ENCODE measurements at places on chromosomes 7 and 10.

- no peak for DNase-seq
These were observed 48.5 kb downstream of the PLXNA4 start for GRCh38 chr7:132527467-132528410.

DNA sequence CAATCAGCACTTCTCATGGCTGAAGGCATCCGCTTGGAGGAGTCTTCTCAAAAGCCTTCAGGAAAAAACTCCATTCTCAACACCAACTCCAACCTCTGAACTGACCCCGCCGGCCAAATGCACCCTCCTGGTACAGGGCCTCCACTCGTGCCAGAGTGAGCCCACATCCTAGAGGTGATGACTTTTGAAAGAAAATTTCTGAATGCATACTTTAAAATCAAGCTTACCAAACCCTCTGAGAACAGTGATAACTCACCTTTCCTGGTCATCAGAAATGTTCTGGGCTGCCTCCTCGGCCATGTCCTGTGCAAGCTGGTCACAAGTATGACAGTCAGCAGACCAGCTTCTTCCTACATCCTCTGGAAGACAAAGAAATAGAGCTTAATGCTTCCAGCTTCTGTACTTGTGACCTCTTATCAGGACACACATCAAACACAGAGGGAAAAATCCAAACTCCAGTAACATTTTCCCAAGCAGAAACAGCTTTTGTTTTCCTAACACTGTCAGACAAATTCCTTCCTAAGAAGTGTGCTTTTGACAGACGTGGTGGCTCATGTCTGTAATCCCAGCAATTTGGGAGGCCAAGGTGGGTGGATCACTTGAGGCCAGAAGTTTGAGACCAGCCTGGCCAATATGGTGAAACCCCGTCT is at the start of gene PKD1L1:
Gene PKD1L1 (minus strand): TSS at position 326 of the 650 bp plus-strand sequence. CDS start 26 bp downstream, at position 300.
- DNase-seq = no peak

DNA sequence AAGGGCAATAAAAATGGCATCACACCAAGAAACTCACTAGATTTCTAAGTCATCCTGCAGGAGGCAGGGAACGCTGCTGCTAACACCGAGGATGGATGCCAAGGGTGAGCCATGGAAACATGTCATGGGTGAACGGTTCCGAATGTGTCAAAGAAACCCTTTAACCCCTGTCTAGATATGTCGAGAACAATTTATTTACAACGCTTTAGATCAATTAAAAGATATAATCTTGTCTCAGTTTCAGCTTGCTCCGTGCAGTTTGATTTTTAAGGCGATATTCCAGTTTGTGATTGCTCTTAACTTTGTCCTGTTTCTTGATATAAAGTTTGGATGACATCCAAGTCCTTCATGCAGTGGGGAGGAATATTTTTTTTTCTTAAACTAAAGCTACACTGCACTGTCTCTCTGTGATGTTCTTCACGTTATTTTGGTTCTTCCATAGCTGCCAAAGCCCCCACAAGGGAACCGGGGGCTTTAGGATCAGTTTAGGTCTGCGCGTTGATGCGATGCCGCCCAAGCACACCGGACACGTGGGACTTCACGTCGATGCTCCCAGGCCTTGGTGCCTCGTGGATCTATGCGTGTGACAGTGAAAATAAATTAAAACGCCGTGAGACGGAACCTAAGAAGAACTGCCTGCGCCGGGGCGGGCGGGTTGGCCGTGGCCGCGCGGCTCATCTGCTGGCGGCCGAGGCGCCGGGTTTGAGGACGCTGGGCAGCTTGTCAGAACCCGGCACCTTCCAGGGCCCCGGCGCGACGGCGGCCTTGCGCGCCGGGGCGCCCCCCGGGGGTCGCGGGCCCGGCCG is 220.3 kb downstream of the PHTF2 start:
- peak; percentile 71 for DNase-seq

- DNase-seq = peak; percentile 61
These were observed 316.5 kb downstream of the ADARB2 start for GRCh38 chr10:1420661-1421362.

GRCh38 chr7:117871401-117871777 is 1.9 kb downstream of the CTTNBP2 start:
- no peak for DNase-seq

DNA sequence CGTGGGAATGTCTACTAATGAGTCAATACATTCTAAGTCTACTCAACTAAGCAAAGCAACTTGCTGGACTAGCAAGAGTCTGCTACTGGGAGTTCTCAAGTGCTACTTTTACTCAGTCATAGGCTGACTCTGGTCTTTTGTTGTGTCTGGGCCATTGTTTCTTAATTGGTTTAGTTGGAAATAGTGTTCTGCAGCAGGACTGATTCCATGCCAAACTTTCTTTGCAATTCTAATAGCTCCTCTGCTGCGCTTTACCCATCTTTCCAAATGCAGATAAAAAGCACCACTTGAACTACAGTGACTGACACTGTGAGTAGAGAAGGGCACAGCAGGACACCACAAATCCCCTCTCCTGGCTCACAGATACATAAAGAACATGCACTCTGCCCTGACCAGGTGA is 125.7 kb downstream of the CD36 start:
- no peak for DNase-seq

DNA sequence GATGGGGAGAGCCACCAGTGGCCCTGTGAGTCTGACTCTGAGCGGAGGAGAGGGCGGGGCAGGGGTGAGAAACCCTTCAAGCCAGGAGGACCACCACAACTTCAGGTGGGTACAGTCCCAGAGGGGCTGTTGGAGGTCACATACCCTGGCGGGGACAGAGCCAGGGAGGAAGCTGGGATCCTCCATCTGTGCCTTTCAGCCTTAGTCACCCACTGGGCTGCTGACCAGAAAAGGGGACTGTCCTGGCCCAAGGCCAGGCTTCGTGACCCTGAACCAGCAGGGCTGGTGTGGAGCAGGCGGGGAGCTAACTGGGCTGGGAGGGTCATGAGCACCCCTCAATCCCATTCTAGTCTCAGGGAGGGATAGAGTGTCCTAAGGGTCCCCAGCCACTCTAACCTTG is 1.5 kb upstream of the CALHM3 start:
- no peak for DNase-seq

Measured in NCI-H2171 (cell line).